ENCODE measurements at places on chromosomes 6 and 20. TPM values are rescaled to one million over a fixed set of nuclear protein-coding genes. Genes with fewer than 3 reads are reported as not detected.

STMND1 gene
- total RNA-seq, result not detected

DNA sequence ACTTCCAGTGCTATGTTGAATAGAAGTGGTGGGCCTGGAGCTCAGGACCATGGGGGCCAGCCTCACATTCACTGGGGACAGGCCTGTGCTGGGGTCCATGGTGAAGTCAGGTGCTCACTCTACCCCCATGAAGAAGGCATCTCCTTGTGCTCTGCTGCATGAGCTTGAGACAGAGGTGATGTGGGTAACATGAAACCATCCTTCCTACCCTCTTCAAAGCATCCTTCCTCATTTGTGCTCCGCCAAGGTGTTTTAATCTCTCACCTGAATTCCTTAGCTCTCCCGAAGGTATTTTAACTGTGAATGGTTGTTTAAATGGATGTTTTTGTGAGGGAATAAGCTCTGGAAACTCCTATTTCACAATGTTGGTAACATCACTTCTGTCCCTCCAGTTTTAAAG lies 209.6 kb upstream of the PCSK2 start:
- no peak for DNase-seq
- no peaks in the 10 kb centered on the region for H3K27me3 ChIP-seq
- no peak overlapping the region for H3K4me3 ChIP-seq
- H3K27ac ChIP-seq, result no peak overlapping the region
- H3K36me3 ChIP-seq, result no peaks in the 10 kb centered on the region

- H3K4me3 ChIP-seq, result no peak overlapping the region
- no peaks in the 10 kb centered on the region for H3K36me3 ChIP-seq
- H3K27ac ChIP-seq, result no peak overlapping the region
- no peak for DNase-seq
- no peaks in the 10 kb centered on the region for H3K27me3 ChIP-seq
- H3K4me1 ChIP-seq, result no peaks in the 10 kb centered on the region
These were observed 727.9 kb upstream of the MAN1A1 start for GRCh38 chr6:120077489-120077888.

GRCh38 chr20:16243470-16243869 lies 329.8 kb downstream of the KIF16B start:
- no peak overlapping the region for H3K4me3 ChIP-seq
- H3K4me1 ChIP-seq, result peaks cover 5% of the 10 kb centered on the region
- DNase-seq, result no peak
- no peaks in the 10 kb centered on the region for H3K27me3 ChIP-seq
- no peaks in the 10 kb centered on the region for H3K36me3 ChIP-seq

DNA sequence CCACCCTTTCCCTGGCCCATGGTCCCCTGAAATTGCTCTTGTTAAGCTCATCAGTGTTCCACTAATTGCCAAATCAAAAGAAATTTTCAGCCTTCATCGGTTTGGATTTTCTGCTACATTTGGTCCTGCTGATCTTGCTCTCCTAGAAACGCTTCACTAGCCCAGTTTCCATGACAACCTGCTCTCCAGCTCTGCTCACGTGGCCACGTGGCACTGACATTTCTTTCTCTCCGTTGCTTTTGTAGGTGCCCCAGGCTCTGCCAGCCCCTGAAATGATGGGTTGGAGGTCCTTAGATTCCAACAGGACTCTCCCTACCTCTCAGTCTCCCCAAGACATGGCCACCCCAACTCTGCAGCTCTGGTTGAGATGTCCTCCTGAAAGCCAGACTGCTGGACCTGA lies 45.8 kb upstream of the NNAT start:
- H3K4me3 ChIP-seq, result no peak overlapping the region
- no peaks in the 10 kb centered on the region for H3K36me3 ChIP-seq
- no peak for DNase-seq
- no peaks in the 10 kb centered on the region for H3K4me1 ChIP-seq
- H3K27ac ChIP-seq, result no peak overlapping the region

GRCh38 chr6:99338188-99338587 lies 11.3 kb downstream of the FAXC start:
- no peak overlapping the region for H3K4me3 ChIP-seq
- H3K36me3 ChIP-seq, result no peaks in the 10 kb centered on the region
- H3K4me1 ChIP-seq, result no peaks in the 10 kb centered on the region
